ENCODE measurements at places on chromosomes 5 and 9. TPM values are rescaled to one million over a fixed set of nuclear protein-coding genes. Genes with fewer than 3 reads are reported as not detected.

GABRA6 gene
- total RNA-seq: not detected

DNA sequence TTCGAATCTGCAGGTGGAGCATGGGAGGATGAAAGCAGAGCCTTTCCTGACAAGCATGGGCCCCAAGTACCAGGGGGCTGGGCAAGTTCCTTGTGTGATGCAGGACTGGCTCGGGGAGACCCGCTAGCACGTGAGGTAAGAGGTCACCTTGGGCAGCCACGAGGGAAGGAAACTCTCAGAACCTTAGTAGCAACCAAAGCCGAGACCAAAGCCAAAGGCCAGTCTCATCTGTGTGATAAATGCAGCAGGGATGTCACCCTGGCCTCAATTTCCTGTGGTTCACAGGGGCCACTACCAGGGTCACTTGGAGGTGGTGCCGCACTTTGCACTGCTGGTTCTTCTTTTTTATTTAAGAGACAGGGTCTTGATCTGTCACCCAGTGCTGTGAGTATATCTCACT is 39.5 kb downstream of the PRRT1B start:
- no peak for DNase-seq

CATSPER3 gene
- 0.13 TPM for total RNA-seq

- DNase-seq: peak; percentile 8
These were observed 157.7 kb upstream of the POU5F2 start for GRCh38 chr5:93899026-93899600.

DNA sequence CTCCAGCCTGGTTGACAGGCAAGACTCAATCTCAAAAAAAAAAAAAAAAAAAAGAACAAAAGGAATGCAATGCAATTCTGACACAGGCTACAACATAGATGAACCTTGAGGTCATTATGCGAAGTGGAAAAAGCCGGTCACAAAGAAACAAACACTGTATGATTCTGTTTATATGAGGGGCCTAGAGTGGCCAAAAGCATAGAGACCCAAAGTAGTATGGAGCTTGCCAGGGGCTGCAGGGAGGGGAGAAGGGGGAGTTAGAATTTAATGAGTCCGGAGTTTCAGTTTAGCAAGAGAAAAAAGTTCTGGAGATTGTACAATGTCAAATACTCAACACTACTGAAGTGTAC is 33.2 kb upstream of the ASS1 start:
- DNase-seq: peak; percentile 16

DNA sequence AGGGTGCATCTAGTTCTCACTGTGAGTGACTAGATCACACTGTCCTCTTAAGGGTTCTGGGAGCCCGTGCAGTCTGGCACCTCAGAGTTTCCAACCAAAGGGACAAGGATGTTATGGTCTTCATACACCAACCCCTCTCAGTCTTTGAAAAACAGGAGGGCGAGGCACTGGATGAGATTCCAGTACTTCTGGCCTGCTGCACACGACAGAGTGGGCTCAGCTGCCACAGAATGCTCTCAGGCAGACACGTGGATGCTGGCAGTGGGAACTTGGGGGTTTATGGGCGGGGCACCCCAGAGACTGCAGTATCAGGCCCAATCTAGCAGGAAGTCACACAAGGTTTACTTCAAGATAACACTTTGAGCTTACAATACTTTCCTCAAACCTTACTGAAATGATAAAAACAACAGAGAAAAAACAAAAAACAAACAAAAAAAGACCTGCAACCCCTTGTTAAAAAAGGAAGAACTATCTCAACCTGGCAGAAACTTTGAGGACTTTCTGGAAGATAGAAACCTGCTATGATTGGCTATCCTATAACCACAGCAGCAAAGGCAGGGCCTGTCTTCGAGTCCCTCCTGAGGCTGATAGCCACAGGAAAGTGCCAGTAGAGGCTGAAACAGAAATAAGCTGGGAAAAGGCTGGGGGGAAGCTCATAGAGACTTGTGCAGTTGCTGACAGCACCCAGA is 28.3 kb upstream of the TGFBR1 start:
- no peak for DNase-seq

DNA sequence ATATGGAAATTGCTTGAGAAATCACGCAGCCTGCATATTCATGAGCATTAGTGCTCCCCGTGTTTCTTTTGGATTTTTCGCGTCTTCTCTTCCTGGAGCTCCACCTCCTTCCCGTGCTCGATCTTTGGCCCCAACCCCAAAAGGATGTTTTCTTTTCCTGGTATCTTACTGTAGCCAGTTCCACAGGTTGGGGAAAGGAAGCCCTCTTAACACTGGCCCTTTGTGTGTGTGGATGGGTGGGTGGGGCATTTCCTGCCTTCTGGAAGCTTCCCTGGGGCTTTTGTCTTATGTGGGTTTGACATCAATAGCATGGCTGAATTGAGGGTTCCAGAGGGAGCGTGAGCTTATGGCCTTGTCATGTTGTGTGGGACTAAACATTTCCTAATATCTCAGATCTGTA is 21.9 kb downstream of the STXBP1 start:
- no peak for DNase-seq

UBAP2 gene
- 11.9 TPM for total RNA-seq

PCDHB2 gene
- 0.39 TPM for total RNA-seq

Measured in dermis microvascular lymphatic vessel endothelial cell (primary cell).